Nucleus accumbens (tissue), 56 donors: ENCODE measurements at places on chromosomes 6 and 20.

- DNase-seq = no peak
Observed at GRCh38 chr6:66328200-66328599, 621.2 kb upstream of the EYS start.

GRCh38 chr20:47821481-47822100, 36.3 kb upstream of the SULF2 start:
- no peak for DNase-seq

GRCh38 chr6:168025831-168026710, 28.6 kb downstream of the KIF25 start:
- no peak for DNase-seq

- DNase-seq = no peak
Observed at GRCh38 chr6:111950661-111951496, 77.6 kb upstream of the FYN start.

- DNase-seq = no peak
Observed at GRCh38 chr6:75893776-75894152, 144.7 kb downstream of the MYO6 start.

DNA sequence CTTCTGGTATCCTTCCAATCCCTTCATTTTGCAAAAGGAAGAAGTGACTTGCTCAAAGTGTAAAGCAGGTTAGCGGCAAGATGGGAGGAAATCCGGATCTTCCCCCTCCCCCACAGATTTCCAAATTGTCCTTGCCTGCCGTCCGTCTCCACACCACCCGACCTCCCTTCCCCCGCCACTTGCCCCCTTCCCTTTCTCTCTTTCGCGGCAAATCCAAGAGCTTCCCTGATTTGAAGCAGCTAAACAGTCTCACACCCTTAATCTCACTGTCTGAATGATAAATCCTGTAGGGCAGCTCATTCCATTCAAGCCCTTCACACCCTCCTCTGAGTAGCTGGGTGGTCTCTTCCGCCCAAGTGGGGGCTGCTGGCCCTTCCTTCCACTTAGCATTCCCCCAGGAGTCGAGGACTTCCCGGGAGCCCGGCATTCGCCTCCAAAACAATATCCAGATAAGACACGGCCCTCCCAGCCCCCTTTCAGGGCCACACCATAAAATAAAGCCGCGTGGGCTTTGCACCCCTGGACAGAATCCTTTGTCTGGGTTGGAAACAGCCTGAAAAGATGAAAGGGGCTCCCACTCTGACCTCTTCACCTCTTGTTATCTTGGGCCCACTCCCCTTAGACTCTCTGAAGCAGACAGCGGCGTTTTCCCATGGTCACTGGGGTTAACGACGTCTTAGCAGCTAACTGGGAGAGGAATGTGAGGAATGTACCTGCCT, 44.0 kb upstream of the PIM1 start:
- no peak for DNase-seq

DNA sequence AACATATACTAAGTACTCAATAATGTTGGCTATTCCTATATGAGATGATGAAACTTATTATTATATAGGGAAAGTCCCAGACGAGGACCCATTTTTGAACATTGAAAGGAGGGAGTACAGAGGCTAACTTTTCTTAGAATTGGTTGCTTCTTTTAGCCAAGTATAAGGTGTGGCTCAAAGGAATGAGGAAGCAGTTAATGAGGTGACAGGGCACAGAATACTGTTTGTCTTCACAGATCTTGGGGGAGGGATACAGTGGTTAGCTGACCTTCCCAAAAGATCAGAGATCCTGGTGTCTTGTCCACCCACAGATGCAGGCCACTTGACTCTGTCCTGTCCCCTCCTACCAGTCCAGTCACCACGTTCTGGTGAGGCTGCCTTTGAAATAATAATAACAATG, 67.8 kb upstream of the EPB41L1 start:
- DNase-seq = no peak
